ENCODE measurements at places on chromosomes 11 and 22.
A peak's percentile ranks its signal among the peaks of the same experiment; 100 is the strongest.

DNA sequence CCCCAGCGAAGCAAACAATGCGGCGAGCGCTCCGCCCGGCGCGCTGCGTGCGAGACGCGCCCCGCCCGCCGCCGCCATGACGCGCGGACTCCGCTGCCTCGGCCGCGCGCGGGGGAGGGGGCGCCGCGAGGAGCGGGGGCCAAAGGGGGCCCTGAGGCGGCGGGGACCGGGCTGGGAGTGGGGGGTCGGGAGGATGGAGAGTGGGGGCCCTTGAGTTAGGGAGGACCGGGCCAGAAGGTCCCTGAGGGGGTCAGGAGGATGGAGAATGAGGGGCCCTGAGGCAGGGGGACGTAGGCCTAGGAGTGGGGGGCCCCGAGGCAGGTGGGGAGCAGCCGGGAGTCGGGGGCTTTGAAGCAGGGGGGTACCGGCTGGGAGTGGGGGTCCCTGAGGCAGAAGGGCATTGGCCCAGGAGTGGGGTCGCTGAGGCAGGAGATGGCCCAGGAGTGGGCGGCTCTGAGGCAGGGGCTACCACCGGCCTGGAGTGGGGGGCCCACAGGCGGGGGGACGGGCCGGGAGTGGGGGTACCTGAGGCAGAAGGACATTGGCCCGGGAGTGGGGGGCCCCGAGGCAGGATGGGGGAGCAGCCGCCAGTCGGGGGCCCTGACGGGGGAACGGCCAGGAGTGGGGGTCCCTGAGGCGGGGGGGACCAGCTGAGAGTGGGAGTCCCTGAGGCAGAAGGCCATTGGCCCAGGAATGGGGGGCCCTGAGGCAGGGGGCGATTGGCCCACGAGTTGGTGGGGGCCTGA, at the start of gene BRD1:
TSS of gene BRD1 (minus strand) at position 21 of the 746 bp plus-strand sequence. CDS start 3,556 bp downstream, outside the sequence.
- peak; percentile 45 for DNase-seq

DNA sequence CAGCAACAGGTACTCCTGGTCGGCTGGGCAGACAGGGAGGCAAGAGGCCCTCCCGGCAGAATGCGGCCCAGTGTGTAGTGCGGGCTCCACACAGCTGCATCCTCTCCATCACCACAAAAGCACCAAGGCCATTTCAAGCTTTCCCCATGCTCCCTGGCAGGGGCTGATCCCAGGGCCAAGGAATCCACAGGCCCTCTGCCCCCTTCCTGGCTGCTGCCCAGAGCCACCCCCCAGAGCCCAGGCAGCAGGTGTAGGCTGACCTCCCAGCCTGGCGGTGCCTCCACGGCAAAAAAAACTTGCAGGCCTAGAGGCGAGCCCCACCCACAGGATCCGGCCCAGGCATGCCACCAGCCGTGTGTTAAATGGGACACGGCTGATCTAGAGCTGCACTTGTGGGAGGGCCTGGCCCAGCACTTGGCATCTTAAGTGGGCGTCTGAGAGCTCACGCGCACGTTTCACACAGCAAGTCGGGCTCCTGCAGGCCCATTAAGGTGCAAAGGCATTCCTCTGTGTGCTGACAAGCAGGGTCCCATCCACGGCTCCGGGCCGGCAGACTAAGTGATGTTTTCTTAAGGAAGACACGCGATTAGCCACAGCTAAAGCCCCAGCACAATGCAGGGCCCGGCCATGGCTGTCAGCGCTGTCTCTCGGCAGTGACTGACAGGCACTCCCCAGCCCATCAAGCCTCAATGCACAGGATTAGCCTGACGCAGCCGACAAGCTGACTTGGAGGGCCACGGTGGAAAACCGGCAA, 19.8 kb upstream of the GNB1L start:
- DNase-seq = no peak

DNA sequence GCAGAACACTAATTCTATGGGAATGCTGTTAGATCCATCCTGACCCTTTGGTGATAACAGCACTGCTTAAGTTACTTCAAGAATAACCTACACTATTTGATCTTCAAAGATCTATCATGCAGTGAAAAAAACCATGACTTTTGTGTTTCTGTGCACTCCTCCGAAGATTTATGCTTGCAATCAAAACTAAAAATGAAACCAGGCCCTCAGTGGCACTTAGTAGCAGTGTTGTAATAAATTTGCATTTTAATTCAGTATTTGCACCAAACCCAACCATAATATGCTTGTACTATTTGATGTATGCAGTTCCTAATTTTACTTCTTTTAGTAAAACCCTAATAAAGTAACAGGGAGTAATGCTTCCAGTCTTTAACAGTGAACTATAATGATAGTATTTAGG, 130.7 kb downstream of the SOX6 start:
- no peak for DNase-seq

- DNase-seq = no peak
These were observed 50.3 kb downstream of the TBC1D22A start for GRCh38 chr22:46812788-46813187.

DNA sequence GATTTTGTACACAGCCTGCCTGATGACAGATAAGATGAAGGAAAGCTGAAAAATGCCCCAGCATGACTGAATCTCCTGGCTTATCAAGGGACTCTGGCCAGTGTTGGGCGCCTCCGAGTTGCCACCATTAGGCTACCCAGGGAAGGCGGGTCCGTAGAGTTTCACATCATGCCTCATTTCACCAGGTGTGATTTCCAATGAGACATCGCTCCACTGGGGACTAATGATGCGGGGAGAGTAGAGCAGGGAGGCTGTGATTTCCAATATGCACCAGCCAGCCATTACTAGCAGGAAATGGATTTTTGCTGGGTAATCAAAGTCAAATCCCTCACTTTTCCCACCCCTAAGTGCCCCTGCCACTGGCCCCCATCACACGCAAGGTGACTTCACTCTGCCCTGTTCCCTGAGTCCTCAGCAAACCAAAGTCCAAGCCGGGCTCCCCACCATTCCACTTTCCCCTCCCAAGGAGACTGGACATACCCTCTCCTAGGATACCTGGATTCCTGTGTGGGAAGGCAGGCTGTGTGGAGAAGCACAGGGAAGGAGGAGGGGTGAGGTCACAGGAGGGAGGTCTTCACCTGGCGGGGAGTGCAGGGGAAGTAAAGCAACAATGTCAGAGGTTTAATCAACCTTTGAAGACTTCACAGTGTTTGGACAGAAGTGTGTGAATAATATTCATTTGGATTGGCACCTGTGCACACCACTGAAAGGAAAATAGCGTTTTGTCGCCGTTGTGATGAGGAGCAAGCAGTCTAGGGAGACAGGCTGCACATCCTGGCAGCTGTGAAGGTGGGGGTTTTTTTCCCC, 613.3 kb upstream of the CADM1 start:
- DNase-seq = no peak

- DNase-seq = no peak
These were observed 34.7 kb downstream of the CHRDL2 start for GRCh38 chr11:74696500-74696899.

- no peak for DNase-seq
These were observed 61.3 kb upstream of the NARS2 start for GRCh38 chr11:78635814-78636506.

DNA sequence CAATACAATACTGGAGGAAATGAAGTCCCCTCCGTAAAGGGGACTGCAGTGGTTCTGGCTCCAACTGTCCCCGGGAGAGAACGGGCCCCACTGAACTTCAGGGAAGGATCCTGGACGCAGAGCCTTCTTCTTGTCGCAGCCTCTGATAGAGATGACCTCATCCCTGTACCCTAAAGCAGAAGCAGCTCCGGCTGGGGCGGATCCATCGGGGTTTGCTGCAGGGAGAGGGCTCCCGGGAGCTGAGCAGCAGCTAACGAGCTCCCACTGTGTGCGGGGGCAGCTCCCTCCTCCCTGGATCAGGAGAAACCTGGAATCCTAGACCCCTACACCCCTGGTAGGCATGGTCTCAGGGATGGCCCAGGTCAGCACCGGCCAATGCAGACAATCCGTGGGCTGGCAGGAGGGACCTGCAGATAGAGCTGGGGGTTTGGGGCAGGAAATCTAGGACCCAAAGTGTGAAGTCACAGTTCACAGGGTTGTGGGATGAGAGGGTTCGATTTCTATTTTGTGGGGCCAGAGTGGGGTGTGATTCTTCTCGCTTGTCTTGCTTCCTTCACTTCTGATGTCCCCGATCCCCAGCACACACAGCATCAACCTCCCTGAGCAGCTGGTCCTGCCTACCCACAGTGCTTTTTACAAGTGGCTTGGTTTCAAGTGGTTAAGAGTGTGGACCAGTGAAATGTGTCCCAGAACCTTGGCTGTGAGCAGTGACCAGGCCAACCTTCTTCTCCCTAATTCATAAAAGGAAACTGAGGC, 12.9 kb downstream of the KIAA0930 start:
- DNase-seq = no peak

DNA sequence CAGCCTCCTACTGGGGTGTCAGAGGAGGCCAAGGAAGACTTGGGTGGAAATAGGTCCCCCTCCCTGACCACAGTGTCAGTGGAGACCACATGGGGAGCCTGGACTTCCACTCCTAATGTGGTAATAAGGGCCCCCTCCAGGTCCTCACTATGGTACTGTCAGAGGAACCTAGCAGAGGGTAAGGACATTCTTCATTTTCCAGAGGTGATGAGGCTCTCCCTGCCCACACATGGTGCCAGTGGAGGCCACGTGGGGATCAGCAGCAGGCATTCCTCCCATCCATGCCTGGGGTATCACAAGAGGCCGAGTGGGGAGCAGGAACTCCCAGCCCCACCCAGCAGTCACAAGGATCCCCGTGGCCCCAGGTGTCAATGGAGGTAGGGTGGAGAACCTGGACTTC, 6.5 kb upstream of the CLDN5 start:
- DNase-seq = no peak

- DNase-seq = no peak
These were observed 672 bp downstream of the TMEM135 start for GRCh38 chr11:87038235-87038977.

DNA sequence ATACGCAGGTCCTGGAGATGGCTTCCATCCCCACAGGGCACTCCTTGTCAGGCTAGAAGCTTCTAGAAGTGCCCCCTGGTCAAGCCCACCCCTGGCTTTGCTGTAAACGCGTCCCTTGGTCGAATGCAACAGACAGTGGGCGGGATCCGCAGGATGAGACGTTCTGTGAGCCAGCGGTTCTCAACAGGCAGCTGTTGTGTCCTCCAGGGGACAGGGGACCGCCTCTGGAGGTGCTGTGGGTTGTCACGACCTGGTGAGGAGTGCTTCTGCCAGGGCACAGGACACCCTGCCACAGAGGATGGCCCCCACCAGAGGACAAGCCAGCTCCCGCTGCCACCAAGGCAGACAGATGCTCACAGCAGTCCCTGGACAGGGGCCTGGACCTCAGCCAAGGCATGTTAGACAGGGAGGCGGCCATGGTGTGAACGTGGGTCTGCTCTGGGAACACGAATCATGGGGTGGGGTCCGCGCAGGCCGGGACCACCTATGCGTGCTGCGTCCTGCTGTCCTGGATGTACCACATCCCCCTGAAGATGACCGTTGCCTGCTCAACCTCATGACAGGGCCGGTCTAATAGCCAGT, 11.7 kb downstream of the CRELD2 start:
- DNase-seq = no peak
